ENCODE measurements at places on chromosomes 7 and 10.

DNA sequence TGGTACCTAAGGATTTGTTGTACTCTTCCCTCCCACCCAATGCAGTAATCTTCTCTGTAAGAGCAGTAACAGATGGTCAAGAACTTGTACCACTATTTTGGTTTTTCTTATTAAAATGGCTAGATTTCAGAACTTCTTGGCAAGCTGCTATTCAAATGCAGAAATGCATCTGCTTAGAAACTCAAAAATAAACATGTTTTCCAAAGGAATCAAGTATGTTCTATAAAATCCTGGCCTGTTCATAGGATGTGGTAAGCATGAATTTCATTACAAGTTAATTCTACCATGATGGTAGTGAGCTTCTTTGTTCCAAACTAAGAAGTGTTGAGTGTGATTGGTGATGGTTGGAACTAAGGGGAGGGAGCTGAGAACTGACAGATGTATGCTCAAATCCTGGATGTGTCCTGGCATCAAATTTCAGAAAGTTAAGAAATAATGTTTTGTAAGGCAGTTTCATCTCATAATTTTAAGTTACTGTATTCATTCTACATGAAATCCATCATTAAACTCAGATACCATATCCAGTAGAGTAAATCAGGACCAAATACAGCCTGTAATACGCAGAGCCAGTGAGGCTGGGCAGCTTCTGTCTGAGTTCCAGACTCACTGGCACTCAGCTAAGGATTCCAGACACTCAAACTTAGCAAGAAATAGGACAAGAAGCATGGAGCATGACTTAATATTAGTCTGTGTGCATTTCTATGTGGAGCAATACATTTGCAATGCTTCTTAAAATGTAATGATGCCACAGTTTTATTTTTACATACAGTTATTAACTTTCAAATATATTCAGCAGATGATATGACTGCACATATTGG, 119.6 kb downstream of the TES start:
- no peak for DNase-seq

- DNase-seq: no peak
Measured at GRCh38 chr10:127532659-127533058, 16.4 kb upstream of the NPS start.

- no peak for DNase-seq
Measured at GRCh38 chr7:18386607-18387006, 108.9 kb upstream of the HDAC9 start.

DNA sequence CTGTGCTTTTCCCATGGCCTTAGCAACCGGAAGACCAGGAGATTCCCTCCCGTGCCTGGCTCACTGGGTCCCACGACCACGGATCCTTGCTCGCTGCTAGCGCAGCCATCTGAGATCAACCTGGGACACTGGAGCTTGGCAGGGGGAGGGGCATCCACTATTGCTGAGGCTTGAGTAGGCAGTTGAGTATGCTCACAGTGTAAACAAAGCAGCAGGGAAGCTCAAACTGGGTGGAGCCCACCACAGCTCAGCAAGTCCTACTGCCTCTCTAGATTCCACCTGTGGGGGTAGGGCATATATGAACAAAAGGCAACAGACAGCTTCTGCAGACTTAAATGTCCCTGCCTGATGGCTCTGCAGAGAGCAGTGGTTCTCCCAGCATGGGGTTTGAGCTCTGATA, 697.0 kb downstream of the SORCS1 start:
- DNase-seq: no peak

- no peak for DNase-seq
Measured at GRCh38 chr10:91033324-91033950, 112.5 kb upstream of the ANKRD1 start.

All from small intestine (tissue), 16 donors.